Endothelial cell of umbilical vein (primary cell): ENCODE measurements at places on chromosomes 11 and 22. TPM values are rescaled to one million over a fixed set of nuclear protein-coding genes. Genes with fewer than 3 reads are reported as not detected.

- DNase-seq = no peak
Measured at GRCh38 chr11:24738972-24739371, 242.1 kb downstream of the LUZP2 start.

- DNase-seq = no peak
Measured at GRCh38 chr11:95339086-95339901, 108.3 kb upstream of the SESN3 start.

GRCh38 chr11:33932721-33933120 lies 40.8 kb upstream of the LMO2 start:
- peak; percentile 45 for DNase-seq

- DNase-seq = no peak
Measured at GRCh38 chr22:39512026-39512425, 8.3 kb upstream of the ATF4 start.

- DNase-seq = no peak
Measured at GRCh38 chr22:38946771-38947170, 10.6 kb upstream of the APOBEC3A start.

DNA sequence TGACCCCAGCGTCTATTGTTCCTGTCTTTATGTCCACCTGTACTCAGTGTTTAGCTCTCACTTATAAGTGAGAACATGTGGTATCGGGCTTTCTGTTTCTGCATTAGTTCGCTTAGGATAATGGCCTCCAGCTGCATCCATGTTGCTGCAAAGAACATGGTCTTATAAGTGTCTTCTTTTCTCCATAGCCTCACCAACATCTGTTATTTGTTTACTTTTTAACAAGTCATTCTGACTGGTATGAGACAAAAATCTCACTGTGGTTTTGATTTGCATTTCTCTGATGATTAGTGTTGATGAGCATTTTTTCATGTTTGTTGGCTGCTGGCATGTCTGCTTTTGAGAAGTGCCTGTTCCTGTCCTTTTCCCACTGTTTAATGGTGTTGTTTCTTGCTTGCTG lies 21.7 kb upstream of the SLN start:
- DNase-seq = no peak

DNA sequence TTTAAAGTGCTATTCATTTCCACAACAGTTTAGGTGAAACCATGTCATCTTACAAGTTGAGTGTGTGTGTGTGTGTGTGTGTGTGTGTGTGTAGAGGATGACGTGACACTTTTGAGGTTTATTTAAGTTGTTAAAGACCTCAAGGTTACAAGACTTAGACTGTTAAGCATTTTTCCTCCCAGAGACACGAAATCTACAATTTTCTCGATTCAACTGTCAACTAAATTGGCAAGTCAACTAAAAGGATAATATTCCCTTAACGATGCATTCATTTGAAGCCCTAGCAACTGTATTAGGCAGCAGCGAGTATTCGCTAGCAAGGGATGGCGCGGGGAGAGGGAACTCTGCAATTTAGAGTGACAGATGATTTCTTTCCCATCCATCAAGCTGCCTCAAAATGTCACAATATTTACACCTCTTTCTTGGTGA lies 17.6 kb upstream of the BDNF start:
- peak; percentile 6 for DNase-seq

DNA sequence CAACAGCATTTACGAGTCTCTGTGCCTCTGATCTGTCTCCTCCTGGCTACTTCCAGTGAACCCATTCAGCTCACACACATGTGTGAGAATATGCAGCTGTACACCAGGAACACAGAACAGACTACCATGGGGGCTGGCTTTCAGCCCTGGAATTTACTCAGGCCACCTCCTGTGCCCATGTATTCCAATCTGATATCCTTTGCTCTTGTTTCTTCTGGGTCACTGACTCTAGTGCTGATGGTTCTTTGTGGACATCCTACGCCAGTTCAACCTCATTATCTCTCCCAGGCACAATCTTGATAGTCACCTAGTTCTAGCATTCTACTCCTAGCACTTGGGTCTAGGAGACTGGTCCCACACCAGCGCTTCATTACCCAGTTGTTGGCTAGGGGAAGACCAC lies 23.0 kb upstream of the ZC3H12C start:
- DNase-seq = no peak

- DNase-seq = peak; percentile 71
Measured at GRCh38 chr11:10581481-10582019, 13.1 kb upstream of the LYVE1 start.

GRCh38 chr11:27916541-27917100 lies 191.3 kb downstream of the KIF18A start:
- no peak for DNase-seq

GRCh38 chr11:107824668-107825369 lies 33.8 kb downstream of the SLC35F2 start:
- no peak for DNase-seq

GRCh38 chr11:47861728-47862127 lies 13.6 kb upstream of the NUP160 start:
- DNase-seq = no peak

DNA sequence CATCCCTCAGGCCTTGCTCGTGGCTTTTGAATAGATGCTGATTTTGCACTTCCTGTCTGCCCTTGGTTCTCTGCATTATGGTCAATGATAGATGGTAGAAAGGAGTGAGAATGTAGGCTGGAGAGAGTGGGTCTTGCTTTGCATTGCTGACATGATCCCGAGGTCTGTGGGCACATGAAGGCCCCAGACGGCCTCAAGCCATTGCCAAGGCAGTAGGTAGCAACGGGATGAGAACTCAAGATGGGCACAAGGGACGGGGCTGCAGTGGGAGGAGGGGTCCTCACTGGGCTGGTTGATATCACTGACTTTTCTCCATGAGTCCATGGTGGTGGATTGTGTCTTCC lies 54.0 kb downstream of the GAB4 start:
- DNase-seq = no peak

DNA sequence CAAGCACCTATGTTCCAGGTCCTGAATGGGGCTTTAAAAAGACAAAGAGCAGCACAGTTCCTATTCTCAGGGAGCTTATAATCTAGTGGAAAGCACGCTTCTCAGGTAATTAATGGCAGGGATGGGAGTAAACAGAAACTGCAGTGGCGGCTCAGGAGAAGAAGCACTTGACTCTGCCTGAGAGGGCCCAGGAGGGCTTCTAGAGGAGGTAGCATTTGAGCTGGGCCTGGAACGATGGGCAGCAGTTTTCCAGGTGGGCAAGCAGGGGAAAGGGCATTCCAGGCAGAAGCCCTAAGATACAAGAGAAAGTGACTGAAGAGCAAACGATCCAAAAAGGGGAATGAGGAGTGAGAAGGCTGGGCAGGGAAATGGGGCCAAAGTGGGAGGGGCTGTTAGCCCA lies 37.1 kb upstream of the CHST1 start:
- DNase-seq = no peak

DNA sequence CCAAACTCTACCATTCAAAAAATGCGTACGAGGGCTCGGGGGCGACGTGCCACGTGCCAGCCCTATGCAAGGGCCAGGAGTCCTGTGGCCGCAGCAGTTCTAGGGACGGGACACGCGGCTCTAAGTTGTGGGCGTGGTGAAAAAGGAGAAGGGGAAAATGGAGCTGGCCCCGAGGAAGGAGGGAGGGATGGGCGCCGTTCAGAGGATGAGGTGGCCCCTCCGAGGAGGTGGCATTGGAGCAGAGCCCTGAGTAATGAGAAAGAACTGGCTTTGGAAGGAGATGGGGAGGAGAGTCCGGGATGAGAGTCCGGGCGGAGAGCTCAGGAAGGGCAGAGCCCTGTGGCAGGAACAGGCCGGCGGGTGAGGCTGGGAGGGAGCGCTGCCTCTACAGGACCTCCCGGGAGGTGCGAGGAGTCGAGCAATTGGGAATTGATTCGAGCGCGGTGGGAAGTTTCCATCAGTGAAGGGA lies 21.0 kb downstream of the OTUB1 start:
- DNase-seq = no peak

- no peak for DNase-seq
Measured at GRCh38 chr11:95768521-95768920, 21.1 kb downstream of the FAM76B start.

GRCh38 chr11:11036185-11036847 lies 178.5 kb upstream of the ZBED5 start:
- no peak for DNase-seq

- no peak for DNase-seq
Measured at GRCh38 chr11:124954590-124954955, 571 bp downstream of the CCDC15 start.

GRCh38 chr22:44931077-44931540 lies 78.7 kb downstream of the PHF21B start:
- DNase-seq = no peak

DNA sequence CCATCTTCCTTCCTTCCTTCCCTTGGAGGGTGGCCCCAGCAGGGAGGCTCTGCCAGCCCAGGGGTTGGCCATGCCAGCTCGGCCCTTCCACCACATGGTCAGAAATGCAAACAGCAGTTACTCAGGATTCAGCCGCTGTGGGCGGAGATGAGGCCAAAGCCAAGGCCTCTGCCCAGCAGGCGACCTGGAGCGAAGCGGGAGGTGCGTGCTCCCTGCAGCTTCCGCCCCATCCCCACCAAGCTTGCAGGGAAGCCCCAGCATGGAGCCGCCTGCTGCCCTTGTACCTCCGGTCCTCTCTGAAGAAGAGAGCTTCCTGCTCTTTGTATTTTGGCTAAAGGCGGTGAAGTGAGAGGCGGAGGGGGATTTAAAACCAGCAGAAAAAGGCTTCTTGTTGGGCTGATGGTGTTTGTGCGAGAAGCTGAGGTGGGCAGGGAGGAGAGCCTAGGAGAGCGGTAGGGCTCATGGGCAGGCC lies 50.4 kb downstream of the ANO1 start:
- DNase-seq = peak; percentile 52

GRCh38 chr11:17531636-17532113 lies 12.5 kb downstream of the USH1C start:
- peak; percentile 44 for DNase-seq

DNA sequence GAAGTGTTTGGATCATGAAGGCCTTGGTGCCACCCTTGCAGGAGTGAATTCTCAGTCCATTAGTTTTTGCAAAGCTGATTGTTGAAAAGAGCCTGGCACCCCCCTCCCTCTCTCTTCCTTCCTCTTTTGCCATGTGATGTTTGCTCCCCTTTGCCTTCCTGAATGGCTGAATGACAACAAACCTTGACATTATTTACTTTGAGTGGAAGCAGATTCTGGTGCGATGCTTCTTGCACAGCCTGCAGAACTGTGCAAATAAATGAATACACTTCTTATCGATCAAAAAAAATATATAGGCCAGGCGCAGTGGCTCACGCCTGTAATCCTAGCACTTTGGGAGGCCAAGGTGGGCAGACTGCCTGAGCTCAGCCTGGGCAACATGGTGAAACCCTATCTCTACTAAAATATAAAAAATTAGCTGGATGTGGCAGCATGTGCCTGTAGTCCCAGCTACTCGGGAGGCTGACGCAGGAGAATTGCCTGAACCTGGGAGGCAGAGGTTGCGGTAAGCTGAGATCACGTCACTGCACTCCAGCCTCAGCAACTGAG lies 2.0 kb upstream of the NARS2 start:
- DNase-seq = peak; percentile 17

GRCh38 chr11:14656536-14657457 lies 13.2 kb downstream of the PDE3B start:
- no peak for DNase-seq

DNA sequence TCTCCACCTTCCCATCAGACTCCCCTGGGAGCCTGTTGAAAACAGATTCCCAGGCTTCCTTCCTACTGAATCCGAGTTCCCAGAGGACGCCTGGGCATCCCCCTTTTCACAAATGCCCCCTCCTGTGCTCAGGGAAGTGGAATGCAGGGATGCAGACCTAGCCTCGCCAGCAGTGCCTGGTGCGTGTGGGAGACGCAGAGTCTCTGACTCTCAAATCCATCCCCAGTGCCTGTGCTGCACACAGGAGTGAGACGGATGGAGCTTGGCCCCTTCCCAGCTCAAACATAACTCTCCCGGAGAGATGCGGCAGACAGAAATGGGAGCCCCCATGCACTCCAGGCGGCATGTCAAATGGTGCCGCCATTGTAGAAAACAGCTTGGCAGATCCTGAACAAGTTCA lies 62.6 kb downstream of the CTTN start:
- no peak for DNase-seq

DNA sequence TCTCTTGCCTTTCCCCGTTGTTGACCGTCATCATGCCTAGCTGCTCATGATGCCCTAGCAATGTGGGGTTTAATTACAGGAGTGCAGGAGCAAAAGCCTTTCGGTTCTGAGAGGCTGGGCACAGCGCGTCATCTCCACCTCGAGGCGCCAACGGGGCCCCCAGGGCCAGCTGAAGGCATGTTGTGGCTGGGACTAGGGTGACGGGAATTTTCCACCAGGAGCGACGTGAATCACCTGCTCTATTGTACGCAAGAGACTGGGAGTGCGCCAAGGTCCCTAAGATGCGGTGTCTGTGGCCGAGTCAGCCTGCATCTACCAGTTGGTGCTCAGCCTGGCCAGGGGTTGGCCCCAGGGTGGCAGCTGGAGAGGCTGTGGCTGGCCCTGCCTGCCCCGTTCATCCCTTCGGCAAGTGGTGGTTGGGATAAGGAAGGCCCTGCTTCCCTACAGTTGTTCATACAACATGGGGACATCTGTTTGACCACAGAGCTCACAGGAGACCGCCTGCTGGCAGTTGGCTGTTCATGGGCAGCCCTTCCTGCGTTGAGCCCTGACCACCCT lies 1175.6 kb downstream of the BRD1 start:
- no peak for DNase-seq

DNA sequence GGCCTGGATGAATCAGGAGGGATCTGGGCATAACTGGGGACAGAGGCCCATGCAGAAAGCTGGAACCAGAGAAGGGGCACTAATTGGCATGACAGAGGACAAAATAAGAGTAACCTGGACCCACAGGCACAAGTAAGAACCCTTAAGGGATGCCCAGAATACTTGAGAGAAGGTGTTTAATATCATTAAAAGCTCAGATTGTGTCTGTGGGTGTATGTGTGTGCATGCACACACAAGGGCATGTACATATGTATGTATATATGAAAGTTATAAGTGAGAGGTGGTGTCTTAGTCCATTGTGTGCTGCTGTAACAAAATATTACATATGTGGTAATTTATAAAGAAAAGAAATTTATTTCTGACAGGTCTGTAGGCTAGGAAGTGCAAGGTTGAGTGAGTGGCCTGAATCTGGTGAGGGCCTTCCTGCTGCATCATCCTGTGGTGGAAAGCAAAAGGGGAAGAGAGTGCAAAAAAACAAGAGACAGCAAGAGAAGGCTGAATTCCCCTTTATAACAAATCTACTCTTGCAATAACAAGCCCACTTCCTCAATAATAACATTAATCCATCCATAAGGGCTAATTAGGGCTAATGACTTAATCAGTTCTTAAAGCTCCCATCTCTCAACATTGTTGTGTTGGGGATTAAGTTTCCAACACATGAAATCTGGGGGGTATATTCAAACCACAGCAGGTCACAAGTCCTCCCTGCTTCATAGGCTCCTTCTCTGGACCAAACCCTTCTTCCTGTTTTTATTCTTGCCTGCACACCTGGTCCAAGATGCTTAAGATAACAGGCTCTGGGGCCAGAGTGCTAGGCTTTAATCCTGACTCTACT lies 68.3 kb upstream of the POU2AF2 start:
- no peak for DNase-seq

TTC17 gene
- 55.7 and 66.8 TPM in 2 replicates for total RNA-seq

H19 gene
- 0.37 and 3.2 TPM in 2 replicates for total RNA-seq

TEX54 gene
- total RNA-seq = not detected in 2 replicates

DNAJC4 gene
- 23.5 and 24.4 TPM in 2 replicates for total RNA-seq

MIAT gene
- total RNA-seq = 0.53 and 0.80 TPM in 2 replicates

GDPD4 gene
- not detected in 2 replicates for total RNA-seq

RFPL1 gene
- total RNA-seq = not detected in 2 replicates
